ENCODE measurements at places on chromosomes 12 and 14.
A peak's percentile ranks its signal among the peaks of the same experiment; 100 is the strongest.

GRCh38 chr12:104410786-104411185, 46.0 kb upstream of the CHST11 start:
- DNase-seq: no peak

GRCh38 chr12:53941750-53942149, 3.1 kb downstream of the HOXC13 start:
- DNase-seq: no peak

- DNase-seq: no peak
Observed at GRCh38 chr12:130461447-130461815, 123.7 kb downstream of the PIWIL1 start.

DNA sequence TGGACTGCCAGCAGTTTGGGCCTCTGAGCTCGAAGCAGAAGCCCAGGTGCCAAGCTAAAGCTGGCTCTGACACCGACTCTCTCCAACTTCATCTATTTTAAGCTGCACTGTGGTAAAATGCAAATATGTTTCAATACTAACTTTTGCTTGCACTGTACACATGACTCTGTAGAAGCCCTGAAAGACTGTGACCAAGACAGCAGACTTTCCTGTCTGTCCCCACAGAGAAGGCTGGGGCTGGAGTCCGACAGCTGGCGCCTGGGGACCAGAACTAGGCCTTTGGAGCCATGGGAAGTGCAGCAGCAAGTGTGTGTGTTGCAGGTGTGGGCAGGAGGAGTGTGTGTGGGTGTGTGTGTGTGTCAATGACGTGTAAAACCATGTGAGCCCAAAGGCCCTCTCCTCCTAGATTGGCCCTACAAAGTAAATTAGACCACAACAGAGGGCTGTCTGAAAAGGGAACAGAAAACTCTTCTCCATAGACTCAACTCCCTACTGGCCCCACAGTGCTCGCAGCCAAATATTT, 16.4 kb upstream of the RAB35 start:
- no peak for DNase-seq

DNA sequence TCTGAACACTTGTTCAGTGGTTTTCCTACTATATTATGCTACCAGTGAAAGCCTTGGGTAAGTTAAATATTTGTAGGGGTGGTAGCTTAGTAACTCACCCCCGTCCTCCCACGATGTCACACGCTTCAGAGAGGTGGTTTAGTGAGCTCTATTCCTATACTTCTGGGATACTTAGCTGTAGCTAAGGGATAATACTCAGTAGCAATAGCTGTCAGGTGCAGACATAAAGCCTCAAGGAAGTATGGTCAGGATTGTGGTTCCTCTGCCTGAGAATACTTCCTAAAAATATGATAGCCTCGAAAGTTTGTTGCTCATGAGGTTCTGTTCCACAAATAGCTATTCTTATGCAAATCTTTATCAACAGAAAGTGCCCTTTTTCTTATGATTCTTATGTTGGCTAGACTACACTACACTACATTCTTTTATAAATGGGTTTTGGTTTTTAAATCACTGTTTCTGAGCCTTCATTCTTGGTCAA, 11.9 kb downstream of the DLST start:
- peak; percentile 30 for DNase-seq

- no peak for DNase-seq
Observed at GRCh38 chr12:6226002-6226678, 25.9 kb downstream of the CD9 start.

GRCh38 chr12:67431411-67432020, 162.4 kb downstream of the CAND1 start:
- no peak for DNase-seq

- no peak for DNase-seq
Observed at GRCh38 chr14:38339696-38340095, 83.8 kb upstream of the CLEC14A start.

DNA sequence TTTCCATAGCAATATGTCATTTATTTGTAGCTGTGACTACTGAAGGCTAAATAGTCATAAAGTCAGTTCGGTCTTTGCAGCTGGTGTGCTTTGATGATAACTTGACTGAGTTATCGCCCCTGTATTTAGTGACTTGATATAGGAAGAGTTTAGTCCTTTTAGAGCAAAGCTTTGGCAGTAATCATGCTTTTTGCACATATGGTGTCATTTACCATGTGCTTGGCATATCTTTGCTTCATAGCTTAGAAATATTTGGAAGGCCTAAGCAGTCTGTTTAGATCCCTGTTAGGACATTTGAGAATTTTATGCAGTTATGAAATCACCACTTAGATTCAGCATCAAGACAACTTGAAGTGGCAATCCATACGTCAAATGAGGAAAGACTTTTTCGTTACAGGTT, 31.6 kb downstream of the POLR3B start:
- no peak for DNase-seq

- peak; percentile 47 for DNase-seq
Observed at GRCh38 chr14:54685286-54685845, 118.4 kb downstream of the SAMD4A start.

- no peak for DNase-seq
Observed at GRCh38 chr14:33592297-33592696, 358.6 kb downstream of the EGLN3 start.

DNA sequence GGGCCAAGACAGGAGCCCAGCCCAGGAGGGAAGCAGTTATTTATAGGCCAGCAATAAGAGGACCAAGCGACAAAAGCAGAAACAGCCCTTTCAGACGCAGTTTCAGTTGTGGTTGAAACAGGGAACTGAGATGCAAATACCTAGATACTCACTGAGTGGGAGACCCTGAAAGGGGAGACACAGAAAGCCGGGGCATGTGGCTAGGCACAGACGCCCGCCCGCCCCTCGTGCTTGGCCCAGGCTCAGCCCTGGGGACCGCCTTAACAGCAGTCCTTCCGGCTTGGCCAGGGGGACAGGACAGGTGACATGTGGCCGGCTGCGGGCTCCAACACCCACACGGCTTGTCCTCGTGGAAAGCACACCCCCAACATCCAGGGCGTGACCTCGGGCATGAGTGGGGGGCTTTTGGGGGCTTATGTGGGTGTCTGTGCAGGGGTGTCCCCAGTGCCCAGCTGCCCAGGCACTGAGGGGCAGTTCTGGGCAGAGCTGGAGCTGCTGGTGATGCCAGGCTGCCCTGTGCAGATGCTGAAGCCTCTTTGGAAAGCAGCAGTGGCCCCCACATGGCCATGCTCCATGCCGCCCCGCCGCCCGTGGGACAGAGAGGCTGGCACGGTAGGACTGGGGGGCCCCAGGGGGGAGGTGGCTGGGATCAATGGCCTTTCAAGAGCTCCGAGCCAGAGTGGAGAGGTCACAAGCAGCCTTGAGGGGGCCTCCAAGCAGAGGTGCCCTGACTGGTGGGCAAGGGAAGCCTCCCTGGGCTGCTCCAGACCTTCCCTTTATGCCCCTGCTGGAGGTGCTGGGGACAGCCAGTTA, 2.1 kb downstream of the PLD4 start:
- peak; percentile 69 for DNase-seq

DNA sequence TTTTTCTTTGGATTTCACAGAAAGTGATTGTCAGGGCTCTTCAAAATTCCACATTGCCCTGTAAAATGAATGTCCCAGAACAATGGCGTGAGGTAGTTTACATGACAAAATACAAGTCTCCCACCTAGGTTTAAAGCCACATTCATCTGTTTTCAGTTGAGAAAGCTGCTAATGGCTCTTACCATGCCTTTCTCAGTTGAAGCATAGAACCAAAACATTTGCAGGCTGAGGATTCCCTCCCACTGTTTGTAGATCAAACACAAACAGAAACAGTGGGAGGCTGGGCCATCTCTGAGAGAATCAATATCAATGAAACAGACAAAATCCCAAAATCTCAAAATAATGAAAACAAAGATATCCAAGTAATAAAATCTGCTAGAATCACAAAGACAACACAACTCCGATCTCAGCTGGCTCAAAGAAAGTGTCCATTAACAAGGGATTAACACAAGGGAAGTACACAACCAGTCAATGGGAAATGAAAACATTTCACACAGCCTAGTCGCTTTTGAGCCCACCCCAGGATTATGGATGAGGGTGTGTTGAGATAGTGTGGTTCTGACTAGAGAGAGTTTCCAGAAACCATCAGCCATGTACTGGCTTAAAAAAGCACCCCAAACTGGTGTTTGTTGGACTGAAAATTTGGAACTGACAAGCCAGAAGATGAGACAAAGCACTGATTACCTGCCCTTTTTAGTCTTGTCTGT, 54.5 kb upstream of the TMEM260 start:
- no peak for DNase-seq

DNA sequence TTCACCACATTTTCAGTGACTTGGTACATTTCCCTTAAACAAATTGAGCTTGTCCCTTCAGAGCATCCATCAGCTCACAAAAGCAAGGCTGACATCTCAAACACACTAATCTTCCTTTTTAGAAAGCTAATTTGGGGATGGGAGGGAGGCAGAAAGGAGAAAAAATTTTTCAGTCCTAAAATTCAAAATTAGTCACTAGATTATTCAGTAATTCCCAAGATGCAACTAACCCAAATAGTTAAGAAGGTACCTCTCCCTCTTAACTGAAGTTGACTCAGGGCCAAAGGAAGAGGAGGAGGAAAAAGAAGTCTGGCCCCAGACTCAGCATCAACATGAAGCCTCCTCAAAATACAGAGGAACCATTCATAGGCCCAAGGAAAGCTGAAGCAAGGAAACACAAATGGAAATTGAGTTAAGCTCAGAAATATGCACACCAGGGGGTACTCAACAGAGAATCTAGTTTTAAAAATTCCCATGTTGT, 21.7 kb downstream of the CBX5 start:
- DNase-seq: no peak

GRCh38 chr12:74889563-74890236, 319.9 kb downstream of the KCNC2 start:
- DNase-seq: no peak

DNA sequence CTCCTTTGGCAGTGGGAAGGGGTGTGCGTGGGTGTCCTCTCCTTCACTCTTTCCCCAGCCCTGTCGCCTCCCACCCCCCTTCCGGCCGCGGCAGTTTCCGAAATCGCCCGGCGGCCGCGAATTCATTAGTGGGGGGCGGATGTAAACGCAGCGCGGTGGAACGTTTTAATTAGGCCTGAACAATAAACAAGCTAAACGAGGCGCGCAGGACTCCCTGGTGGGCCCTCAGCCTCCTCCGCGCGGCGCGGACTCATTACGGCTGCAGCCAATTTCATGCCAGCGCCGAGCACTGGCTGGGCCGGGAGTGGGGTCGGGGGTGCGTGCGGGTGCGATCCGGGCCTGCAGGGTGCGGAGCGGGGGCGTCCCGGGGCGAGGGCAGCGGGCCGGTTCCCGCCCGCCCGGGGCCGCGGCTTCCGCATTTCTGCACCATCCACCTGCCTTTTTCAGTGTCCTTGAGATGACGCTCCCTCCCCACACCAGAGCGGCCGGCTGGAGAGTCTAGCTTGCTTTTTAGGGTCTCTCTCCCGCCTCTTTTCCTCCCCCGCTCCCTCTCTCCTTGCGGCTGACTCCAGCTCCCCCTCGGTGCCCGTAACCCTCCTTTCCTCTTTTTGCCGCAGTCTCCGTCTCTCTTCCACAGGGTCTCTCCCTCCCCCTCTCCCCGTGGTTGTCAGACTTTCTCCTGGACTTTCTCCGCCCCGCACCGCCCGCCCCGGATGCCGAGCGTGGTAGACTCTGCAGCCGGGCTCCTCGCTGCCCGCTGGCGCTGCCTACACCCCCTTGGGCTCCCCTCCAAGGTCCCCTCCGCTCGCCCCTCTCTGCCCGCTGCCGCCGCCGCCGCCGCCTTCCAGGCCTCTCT, at the start of gene CISTR:
TSS of gene CISTR (minus strand) at position 644 of the 856 bp plus-strand sequence.
- DNase-seq: peak; percentile 46

- no peak for DNase-seq
Observed at GRCh38 chr12:116372815-116373214, 95.3 kb upstream of the MED13L start.

DNA sequence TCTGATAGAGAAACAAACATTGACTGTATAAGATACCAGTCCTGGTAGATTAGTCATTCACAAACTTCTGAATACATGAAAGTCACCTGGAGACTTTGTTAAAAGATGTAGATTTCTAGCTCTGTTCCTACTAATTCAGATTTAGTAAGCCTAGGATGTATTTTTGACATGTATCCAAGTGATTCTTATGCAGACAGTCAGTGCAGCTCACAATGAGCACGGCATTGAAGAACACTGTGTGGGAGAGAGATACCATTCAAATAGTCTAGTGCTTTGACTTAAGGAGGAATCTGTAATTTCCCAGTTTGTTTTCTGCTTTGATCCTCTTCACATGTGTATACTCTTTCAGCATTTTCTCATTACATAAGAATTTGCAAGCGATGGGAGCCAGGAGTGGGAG, 68.7 kb upstream of the STXBP6 start:
- DNase-seq: no peak

- no peak for DNase-seq
Observed at GRCh38 chr14:99727096-99727870, 43.2 kb downstream of the CYP46A1 start.

- DNase-seq: peak; percentile 69
Observed at GRCh38 chr12:47776471-47777143, 3.6 kb downstream of the SLC48A1 start.

GRCh38 chr12:47863467-47863866, 41.3 kb downstream of the VDR start:
- DNase-seq: no peak

DNA sequence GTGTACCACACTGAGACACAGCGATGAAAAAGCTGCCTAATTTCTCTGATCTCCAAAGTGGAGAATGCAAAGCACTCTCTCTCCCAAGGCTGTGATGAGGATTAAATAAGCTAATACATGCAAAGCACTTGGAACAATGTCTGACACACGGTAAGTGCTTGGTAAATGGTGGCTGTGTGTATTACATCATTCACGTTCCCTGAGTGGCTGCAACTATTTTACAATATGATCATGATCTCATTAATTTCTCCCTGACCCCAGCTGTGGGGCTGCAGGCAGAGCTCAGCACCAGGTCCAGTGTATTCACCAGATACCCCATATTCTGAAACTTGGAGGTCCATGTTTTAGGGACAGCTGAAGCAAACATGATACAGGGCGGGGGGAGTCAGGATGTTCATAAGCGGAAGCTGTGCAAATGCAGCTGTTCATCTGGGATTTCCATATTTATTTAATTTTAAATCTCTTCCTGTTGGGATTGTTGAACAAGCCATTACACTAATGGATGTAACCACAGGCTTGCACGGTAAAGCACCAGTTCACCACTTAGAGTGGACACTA, 106.4 kb downstream of the CCDC60 start:
- DNase-seq: no peak

DNA sequence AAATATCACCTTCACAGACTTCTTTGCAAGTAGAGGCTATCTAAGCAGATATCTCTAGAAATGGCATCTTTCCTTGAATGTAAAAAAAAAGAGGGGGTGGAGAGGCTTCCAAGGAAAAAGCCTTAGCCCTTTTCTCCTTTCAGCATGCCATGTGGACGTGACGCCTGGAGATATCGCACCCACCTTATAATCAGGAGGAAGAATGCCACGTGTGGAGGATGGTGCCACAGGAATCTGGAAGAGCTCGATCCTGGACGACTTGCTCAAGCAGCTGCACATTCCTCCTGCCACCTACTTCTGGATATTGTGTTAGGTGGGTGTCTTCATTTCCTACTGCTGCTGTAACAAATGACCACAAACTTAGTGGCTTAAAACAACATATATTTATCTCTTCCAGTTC, 203.6 kb downstream of the NUAK1 start:
- no peak for DNase-seq

- no peak for DNase-seq
Observed at GRCh38 chr14:68297039-68297438, 477.5 kb downstream of the RAD51B start.

- DNase-seq: no peak
Observed at GRCh38 chr12:114686773-114687500, 3.0 kb upstream of the TBX3 start.

All from hematopoietic multipotent progenitor cell treated with erythropoietin and hydrocortisone succinate and interleukin-3 and kit ligand, for 4 days (in vitro differentiated cells).